Stimulated activated CD8-positive, alpha-beta memory T cell treated with anti-CD3 and anti-CD28 coated beads, Interleukin-7, amount 100 ng/mL, for 1 hour (primary cell): ENCODE measurements at places on chromosomes 2 and 18.

DNA sequence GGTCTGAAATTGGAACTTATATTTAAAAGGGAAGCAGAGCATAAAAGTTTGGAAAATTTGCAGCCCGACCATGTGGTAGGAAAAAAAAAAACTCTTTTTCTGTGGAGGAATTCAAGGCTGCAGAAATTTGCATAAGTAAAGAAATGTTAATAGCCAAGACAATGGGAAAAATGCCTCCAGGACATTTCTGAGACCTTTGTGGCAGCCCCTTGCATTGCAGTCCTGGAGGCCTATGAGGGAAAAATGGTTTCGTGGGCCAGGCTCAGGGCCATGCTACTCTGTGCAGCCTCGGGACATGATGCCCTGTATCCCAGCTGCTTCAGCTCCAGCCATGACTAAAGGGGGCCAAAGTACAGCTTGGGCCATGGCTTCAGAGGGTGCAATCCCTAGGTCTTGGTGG lies 71.9 kb upstream of the SLC16A14 start:
- no peak for DNase-seq

DNA sequence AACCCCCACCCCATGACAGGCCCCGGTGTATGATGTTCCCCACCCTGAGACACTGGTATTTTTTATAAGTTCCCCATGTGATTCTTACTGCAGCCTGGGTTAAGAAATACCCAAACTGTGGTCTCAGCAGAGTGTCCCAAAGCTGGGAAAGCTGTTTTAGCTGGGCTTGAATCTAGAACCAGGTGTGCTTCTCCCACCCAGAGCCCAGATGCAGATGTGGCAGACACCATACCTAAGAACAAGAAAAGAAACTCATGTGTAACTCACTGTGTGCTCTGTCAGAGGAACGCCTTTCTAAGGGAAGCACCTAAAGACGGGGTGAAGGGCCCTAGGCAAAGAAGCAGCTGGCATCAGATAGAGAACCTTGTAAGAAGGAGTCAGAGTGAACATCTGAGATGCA lies 23.9 kb downstream of the DOK1 start:
- no peak for DNase-seq

DNA sequence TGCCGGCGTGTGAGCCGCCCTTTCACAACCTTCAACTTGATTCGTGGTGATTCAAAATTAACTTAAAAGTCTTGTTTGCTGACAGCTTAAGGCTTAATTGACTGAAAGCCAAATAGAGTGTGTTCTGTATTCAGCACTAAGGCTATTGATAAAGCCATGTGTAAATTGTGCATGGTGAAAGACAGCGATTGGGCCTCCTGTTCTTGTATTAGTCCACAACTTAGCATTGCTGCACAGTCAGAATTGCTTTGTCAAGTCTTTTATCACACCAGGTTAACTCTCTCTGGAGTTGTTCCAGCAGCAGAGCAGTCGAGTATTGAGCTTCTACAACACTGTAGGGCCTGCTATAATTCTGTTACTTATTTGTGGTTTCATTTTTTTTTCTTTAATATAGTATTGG lies 210.1 kb downstream of the WDR7 start:
- DNase-seq, result no peak

GRCh38 chr2:174516501-174517378 lies 29.9 kb upstream of the GPR155 start:
- DNase-seq, result no peak

DNA sequence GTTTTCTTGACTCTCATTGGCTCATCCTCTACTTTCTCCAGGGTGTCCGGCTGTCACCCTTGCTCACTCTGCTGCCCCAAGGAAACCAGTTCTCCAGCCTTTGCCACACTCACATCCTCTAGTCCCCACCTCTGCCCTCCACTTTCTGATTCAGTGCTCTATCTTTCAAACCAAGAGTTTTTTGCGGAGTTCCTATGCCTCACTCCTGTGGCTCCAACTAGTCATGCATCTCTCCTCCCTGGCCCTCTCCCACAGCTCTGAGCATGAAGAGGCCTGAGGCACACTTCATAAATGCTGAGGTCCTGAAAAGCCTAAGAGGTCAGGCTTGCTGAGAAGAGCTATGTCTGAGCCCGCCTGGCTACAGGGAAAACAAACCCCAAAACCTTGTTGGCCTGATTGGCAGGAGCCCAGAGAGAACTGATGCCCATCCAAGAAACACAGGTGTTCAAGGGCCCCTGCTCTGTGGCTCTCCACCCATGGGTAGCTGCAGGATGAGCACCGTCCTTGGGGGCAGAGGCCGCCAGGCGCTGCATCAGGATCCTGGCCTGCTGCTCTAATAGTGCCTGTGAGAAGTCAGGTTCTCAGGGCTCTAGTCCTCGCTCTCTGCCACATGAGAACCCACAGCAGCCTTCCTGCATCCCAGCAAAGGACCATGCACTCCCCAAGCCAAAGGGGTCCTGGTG lies 42.1 kb downstream of the HS1BP3 start:
- DNase-seq, result no peak

DNA sequence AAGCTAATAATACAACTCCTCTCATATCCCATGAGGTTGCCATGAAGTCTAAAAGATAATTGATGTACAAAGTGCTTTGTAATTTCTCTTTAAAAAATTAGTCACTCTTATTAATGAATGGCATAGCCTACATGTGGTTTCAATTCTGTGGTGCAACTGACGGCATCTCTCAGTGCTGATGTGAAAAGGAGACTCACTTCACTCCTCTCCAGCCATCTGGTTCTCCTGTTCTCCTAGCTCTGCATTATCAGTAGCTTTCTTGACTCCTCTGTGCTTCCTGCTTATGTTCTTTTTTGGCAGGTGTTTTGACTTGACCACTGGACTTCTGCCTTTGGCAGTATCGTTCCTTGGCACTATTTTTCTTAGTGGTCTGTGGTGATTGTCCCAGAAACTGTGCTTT lies 134.9 kb upstream of the ZFP36L2 start:
- DNase-seq, result no peak

- no peak for DNase-seq
Measured at GRCh38 chr2:53235836-53236582, 531.6 kb upstream of the CHAC2 start.

GRCh38 chr2:68721482-68722101 lies 13.0 kb upstream of the ARHGAP25 start:
- DNase-seq, result no peak

- DNase-seq, result no peak
Measured at GRCh38 chr2:29373870-29374269, 258.7 kb downstream of the CLIP4 start.

DNA sequence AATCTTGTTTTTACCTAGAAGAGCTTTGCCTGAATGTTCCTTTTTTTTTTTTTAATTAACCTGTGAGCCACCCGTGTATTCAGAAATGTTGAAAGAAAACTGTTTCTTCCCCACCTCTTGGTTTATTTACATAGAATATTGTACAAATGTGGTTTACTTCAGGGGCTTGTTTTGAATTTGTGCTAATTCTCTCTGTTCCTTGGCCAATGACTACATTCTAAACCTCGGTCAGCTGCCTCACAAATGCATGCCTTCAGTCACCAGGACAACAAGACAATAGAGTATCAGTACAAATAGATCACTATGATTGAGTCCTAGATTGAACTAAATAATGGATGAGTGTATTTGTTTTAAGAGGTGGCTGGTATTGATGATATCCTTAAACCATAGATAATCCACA lies 36.0 kb downstream of the AGFG1 start:
- no peak for DNase-seq

DNA sequence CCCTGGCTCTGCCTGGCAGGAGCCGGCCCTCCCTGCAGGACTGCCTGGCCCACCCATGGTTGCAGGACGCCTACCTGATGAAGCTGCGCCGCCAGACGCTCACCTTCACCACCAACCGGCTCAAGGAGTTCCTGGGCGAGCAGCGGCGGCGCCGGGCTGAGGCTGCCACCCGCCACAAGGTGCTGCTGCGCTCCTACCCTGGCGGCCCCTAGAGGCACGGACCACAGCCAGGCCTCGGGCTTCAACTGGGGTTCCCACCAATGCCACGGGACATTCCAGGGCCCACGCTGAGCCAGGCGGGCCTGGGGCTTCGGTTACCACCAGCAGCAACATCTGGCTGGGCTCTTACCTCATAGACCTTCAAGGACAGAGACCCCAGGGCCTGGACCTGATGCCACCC lies 6.1 kb upstream of the GMPPA start:
- no peak for DNase-seq

DNA sequence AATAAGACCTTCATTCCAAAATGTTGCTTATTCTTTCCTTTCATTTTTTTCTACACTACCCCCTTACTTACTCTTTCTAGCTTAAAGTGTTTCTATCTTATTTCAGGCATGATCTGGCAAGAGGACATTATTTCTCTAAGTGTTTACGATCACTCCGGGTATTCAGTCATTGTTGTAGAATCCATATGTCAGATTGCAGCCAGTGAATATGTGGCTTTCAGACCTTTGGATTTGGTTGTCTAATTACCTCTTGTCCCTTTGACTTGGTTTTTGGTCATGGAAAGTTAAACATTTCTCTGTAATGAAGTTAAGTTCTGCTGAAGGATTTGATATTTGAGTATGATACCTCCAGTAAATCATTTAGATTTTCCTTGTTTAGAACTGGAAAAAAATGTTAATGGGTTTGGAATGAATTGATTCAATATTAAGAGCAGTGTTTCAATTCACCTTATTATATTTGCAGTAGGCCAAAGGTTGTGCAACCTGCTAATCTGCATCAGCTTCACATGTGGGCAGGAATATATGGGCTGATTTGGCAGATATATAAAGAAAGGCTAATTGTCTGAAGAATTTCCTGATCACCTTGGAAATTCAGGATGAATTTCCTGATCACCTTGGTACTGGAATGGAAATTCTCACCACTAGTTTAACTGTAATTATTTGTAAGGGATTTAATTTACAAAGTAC lies 154.9 kb downstream of the PRPF40A start:
- no peak for DNase-seq

- DNase-seq, result no peak
Measured at GRCh38 chr2:217714287-217714751, 288.5 kb downstream of the TNS1 start.

DNA sequence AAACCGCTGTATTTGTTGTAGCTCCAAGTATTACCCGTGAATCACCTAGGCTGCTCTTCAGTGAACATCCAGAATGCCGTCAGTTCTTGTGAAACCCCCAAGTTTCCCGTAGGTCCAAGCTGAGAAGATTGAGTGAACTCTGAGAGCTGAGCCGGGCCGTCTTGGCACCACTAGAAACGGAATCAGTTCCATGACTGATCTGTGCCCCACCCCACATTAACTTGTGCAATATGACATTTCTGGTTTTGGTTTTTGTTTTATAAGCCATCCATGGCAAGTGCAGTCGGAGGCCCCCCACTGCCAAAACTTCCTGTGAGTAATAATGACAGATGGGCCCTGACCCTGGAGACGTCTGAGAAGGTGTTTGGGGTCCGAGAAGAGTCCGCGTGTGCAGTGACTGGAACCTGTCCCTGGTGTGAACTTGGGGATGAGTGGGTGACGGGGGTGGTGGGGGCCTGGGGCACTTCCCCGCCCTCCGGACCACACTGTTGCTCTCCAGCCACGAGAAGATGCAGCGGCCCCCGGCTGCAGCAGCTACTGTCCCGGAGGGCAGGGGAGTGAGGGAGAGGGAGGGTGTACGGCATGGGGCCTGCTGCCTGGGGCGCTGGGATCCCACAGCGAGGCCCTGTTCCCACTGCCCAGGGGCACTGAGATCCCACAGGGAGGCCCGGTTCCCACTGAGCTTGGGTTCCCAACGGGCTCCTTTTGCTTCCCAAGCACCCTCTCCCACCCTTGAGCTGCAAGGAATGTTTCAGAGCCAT lies 26.5 kb downstream of the NFATC1 start:
- DNase-seq, result no peak

- DNase-seq, result no peak
Measured at GRCh38 chr2:162390801-162391200, 46.9 kb downstream of the GCA start.

DNA sequence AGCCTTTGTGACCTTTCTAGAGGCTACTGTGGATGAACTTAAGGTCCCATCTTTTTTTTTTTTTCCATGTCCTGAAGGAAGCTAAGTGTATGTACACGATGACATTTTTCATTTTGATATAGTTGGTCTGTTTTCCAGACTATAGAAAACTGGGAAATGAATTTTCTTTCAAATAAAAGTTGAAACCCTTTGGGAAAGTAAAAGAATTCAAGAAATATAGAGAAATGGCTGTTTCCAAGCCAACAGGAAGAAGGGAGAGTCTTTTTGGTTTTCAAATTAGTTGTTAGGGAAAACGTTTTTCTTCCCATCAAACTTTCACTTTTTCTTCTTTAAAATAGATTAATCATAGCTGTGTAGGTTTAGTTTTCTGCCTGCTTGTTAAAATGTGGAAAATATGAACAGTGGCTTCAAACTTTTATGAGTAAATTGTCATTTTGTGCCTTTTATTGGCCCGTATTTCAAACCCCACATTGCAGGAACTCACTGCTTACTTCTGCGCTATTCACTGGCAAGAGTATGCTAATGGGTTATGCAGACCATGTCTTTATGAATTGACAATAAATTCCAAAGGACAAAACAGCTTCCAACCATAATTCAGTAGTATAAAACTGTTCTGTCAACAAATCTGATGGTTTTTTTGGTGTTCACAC lies 27.7 kb upstream of the LYPD1 start:
- no peak for DNase-seq

GRCh38 chr2:219252570-219252899 lies 508 bp upstream of the TUBA4B start:
- no peak for DNase-seq

GRCh38 chr18:70200286-70200685 lies 5.2 kb downstream of the RTTN start:
- DNase-seq, result no peak

DNA sequence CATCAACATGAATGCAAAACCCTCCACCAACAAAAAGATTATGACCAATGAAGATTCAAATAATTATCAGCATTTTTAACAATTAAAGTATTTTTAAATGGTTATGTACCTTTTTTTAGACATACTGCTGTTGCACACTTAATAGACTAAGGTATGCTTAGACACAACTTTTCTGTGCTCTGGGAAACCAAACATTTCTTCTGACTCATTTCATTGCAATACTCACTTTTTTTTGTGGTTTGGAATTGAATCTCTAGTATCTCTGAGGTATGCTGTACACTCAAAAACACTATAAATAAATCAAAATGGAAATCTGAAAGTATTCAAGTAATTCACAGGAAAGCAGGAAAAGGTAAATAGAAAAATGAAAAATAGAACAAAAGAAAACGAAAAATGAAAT lies 247.9 kb upstream of the POU3F3 start:
- no peak for DNase-seq
